ENCODE measurements at places on chromosomes 4 and X.
A peak's percentile ranks its signal among the peaks of the same experiment; 100 is the strongest.

DNA sequence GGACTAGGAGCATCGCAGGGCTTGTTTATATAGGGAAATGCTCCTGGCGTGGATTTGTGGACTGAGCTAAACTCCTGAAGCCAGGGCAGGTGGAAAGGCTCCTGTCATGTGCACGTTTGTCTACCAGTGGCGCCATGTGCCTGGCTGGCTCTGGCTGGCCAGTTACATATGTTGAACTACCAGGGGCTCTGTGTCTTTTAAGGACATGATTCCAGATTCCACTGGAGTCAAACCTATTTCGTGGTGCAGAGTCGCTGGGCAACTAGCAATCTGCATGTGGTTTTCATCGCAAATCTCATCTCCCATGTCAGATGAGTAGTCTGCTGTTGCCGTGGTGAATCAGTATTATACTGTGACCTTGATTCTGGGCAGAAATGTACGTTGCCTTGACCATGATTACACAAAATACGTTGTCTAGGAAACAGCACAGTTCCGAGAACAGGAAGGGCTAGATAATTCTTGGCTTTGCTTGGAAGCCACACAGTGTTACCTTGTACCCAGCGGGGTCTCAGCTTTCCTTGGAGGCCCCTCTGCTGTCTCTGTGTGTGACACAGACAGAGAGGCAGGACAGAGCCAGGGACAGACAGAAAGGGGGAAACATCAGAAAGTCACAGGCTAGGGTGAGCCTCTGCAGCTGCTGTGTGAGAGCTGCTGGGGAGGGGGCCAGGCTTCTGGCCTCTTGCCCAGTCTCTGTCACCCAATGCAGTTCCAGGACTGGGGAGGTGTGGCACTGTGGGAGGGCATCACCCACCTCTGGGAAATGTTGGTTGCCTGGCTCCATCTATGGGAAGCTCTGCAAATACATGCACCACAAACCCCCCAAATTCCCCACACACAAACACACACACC lies 19.2 kb downstream of the PNMA6E start:
- H3K36me3 ChIP-seq, result no peaks in the 10 kb centered on the region
- peak; percentile 68 for DNase-seq
- H3K4me3 ChIP-seq, result no peak overlapping the region
- H3K27ac ChIP-seq, result no peak overlapping the region
- H3K27me3 ChIP-seq, result peaks cover 2% of the 10 kb centered on the region
- H3K4me1 ChIP-seq, result no peaks in the 10 kb centered on the region

- no peak overlapping the region for H3K27ac ChIP-seq
- H3K36me3 ChIP-seq, result no peaks in the 10 kb centered on the region
- no peak for DNase-seq
- no peaks in the 10 kb centered on the region for H3K27me3 ChIP-seq
- H3K4me1 ChIP-seq, result no peaks in the 10 kb centered on the region
Observed at GRCh38 chr4:127204322-127204721, 428.4 kb upstream of the INTU start.

DNA sequence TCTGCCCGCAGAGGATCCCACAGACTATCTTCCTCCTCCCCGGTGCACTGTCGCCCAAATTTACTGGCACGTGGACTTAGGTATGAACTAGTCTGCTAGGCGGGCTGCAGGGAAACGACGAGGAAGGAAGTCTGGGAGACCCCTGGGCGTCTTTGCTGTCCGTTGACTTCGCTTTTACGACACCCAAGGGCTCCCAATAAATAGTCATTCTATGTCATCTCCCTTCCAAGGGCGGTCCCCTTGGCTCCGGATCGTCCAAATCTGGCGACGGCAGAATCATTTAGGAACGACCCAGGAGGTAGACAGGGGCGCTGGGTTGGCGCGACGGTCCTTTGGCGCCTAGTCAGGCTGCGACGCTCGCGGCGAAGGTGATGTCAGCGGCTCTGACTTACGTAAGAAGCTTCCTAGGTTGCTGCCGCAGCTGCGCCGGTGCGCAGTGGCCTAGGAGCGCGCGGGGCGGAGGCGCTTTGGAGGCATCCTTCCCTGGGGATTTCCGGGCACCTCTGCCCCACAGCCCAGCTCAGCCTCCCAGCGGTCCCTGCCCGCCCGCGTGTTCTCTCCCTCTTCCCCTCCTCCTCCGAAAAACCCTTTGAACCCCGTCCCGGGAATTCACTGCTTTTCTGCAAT lies 2.2 kb downstream of the NHS start:
- DNase-seq, result no peak
- no peak overlapping the region for H3K27ac ChIP-seq
- H3K4me1 ChIP-seq, result peaks cover 2% of the 10 kb centered on the region
- no peaks in the 10 kb centered on the region for H3K36me3 ChIP-seq

DNA sequence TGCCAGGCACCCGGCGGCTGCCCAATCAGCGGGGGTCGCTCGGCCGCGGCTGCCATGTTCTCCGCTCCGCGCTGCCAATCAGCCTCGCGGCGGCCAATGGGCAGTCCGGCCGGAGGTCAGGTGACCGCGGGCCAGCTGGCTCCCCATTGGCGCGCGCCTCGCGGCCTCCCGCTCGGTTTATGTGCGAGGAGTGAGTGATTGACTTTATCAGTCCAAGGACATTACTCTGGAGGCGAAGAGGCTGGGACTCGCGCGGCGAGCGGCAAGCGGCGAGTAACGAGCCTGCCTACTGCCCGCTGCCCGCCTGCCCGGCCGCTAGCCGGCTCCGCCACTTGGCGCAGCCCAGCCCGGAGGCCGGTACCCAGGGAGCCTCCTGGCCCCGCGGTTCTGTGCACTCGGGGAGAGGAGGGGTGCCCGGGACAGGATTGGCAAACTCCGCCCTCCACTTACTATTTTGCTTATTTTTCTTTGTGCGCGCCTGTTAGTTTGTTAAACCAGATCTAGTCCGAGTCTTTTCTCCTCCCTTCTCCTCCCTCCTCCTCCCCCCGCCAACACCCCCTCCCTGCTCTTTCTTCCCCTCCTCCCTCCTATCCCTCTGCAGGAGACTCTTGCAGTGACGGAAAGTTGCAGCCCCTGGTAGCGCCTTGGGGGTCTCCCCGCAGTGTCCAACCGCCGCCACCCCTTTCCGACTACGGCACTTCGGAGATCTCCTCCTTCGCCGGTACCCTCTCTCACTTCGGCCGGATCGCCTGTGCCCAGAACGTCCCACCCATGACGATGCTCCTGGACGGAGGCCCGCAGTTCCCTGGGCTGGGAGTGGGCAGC lies at the start of gene ZIC3:
Gene ZIC3 (plus strand): TSS at position 207 of the 825 bp plus-strand sequence. CDS start 565 bp downstream, at position 772.
- H3K27ac ChIP-seq, result peak within 1 kb of the TSS; percentile 71
- H3K36me3 ChIP-seq, result peaks cover 6% of the 10 kb centered on the region
- peaks cover 69% of the 10 kb centered on the region for H3K27me3 ChIP-seq
- peaks cover 4% of the 10 kb centered on the region for H3K4me1 ChIP-seq

DNA sequence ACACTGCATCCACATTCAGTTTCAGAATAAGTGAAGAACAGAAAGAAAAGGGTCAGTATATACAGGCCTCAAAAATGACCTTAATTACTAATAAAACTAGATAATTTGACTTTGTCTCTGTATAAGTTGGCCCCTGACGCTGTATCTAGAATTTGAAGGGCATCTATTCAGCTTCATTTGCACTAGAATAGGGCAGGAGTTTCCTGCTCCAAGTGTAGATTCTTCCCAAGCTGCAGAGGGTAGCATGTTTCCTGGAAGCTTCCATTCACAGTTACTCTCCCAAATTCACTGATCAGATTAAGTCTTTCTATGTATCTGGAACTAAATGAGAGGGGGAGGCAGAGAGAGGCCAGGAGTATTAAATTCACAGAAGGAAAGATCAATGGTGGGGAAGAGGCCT lies 90.9 kb downstream of the GC start:
- DNase-seq, result no peak
- H3K4me3 ChIP-seq, result no peak overlapping the region
- peaks cover 12% of the 10 kb centered on the region for H3K27me3 ChIP-seq
- H3K4me1 ChIP-seq, result no peaks in the 10 kb centered on the region
- no peak overlapping the region for H3K27ac ChIP-seq
- no peaks in the 10 kb centered on the region for H3K36me3 ChIP-seq

Measured in activated CD8-positive, alpha-beta memory T cell treated with anti-CD3 and anti-CD28 coated beads, Interleukin-2, amount 10 ng/mL, durations not matched to agents 7 days and 5 days (primary cell).